ENCODE measurements at places on chromosomes 16 and 17.
A peak's percentile ranks its signal among the peaks of the same experiment; 100 is the strongest.

DNA sequence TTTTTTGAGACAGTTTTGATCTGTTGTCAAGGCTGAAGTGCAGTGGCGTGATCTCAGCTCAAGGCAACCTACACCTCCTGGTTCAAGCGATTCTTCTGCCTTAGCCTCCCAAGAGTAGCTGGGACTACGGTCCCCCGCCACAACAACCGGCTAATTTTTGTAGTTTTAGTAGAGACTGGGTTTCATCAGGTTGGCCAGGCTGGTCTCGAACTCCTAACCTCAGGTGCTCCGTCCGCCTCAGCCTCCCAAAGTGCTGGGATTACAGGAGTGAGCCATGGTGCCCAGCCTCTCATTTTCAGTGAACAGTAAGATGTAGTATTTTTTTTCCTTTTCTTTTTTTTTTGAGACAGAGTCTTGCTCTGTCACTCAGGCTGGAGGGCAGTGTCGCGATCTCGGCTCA, 7.8 kb downstream of the SUMO2 start:
- DNase-seq = no peak

DNA sequence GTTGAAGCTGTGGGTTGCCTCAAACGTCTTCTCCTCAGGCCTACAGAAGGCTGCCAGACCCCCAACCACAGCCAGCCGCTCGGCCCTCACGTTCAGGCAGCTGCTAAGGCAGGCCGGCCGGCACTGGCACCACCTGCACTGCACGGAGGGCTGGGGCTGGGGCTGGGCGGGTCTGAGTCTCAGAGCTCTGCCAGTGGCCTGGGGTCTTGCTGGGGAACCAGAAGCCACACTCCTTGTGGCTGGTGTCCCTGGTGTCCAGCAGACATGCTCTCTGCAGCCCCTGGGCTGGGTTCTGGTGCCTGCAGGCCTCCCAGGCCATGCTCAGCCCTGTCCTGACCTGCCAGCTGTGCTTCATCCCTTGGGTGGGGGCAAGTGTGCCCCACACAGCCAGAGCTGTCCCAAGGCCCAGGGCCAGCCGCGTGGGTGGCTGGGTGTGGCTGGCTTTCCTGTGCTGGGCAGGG, 42.0 kb downstream of the BAHCC1 start:
- DNase-seq = no peak

- peak; percentile 74 for DNase-seq
Measured at GRCh38 chr17:42132941-42133340, 10.3 kb downstream of the HSPB9 start.

GRCh38 chr17:49455272-49455861, 39.7 kb upstream of the NGFR start:
- no peak for DNase-seq

GRCh38 chr17:43857957-43858600, 11.1 kb downstream of the CD300LG start:
- no peak for DNase-seq

DNA sequence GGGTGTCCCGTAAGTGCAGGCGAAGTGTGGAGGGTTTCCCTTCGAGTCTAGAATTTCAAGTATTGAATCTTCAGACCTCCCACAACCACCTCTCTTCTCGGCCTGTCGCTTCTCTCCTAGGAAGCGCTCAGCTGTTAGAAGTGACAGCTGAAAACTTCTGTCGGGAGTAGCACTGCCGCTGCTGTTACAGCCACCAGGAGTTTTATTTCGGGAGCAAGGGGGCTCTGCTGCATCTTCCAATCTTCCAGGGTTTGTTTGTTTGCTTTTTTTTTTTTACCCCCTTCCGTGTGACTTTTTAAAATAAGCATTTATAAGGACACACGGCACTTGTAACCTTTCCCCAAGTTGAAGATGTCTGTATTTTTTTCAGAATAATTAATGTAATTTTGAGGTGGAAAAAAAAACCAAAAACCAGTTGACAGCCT, 767 bp downstream of the RPS6KB1 start:
- peak; percentile 23 for DNase-seq

GRCh38 chr17:79633154-79633553, 22.3 kb upstream of the RBFOX3 start:
- DNase-seq = no peak

GRCh38 chr16:22635357-22635761, 124.7 kb downstream of the NPIPB5 start:
- peak; percentile 61 for DNase-seq

All from HCEC 1CT (cell line).